ENCODE measurements at places on chromosomes 1 and 21.

DNA sequence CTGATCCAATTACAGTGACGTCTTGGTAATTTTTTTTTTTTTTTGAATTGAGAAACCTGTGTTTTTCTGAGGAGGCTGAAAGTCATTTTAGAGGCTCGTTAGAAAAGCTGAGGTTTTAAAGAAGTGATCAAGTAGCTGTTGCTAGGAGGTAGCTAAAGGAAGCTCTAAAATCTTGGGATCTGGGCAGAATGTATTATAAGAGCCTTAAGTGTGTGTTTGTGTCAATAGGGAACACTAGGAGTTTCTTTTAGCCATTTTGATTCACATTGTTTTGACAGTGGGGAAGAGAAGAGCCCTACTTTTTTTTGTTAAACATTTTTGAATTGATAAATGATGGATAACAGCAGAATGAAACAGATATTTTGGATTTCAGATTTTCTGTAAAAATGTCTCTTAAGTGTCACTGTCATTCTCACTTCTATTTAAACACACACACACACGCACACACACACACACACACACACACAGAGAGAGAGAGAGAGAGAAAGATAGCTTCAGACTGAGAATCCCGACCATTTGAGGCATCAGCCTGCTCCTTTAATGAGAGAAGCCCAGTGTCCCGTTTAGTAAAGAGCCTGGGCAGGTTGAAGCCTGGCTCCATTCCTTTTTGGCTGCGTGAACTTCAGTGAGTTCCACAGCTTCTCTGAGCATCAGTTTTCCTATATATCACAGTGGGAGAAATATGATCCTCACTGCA is 79.1 kb upstream of the GPR88 start:
- no peak for DNase-seq
- no peaks in the 10 kb centered on the region for H3K27me3 ChIP-seq
- peaks cover 2% of the 10 kb centered on the region for H3K36me3 ChIP-seq
- H3K4me3 ChIP-seq: no peak overlapping the region
- H3K4me1 ChIP-seq: peaks cover 15% of the 10 kb centered on the region
- H3K27ac ChIP-seq: no peak overlapping the region

DNA sequence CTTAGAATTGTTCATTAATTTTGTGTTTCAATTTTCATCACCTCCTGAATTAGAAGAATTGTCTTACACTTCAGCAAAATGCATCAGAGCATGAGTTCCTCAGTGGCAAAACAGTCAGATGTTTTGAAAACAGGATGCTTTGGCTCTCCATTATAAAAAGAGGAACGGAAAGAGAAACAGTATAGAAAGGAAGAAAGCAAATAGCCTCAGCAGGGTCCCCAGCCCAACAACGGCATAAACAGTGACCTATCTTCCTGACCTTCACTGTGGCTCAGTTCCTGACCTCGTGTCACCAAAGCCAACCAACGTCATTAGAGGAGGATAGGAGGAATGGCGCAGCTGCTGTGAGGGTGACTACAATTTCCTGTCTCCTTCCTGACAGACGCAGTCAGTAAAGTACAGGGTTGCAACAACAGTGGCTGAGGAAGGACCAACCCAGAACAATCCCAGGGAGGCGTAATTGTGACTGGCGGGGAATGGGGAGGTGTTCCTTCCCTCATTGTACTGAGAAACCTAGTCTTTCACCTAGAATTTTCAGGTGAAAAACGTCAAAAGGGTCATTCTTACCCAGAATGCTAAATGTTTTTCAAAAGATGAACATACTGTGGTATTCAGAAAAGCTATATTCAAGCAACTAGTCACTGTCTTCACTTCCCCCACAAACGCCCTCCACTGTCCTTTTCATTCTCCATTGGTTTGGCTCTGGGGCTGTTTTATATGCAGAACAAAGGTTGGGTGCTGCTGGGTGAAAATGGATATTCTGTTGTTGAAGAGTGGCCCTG is 197.9 kb upstream of the SGIP1 start:
- no peak overlapping the region for H3K27ac ChIP-seq
- peaks cover 13% of the 10 kb centered on the region for H3K4me1 ChIP-seq
- H3K36me3 ChIP-seq: no peaks in the 10 kb centered on the region
- H3K27me3 ChIP-seq: peaks cover 43% of the 10 kb centered on the region
- no peak for DNase-seq

DNA sequence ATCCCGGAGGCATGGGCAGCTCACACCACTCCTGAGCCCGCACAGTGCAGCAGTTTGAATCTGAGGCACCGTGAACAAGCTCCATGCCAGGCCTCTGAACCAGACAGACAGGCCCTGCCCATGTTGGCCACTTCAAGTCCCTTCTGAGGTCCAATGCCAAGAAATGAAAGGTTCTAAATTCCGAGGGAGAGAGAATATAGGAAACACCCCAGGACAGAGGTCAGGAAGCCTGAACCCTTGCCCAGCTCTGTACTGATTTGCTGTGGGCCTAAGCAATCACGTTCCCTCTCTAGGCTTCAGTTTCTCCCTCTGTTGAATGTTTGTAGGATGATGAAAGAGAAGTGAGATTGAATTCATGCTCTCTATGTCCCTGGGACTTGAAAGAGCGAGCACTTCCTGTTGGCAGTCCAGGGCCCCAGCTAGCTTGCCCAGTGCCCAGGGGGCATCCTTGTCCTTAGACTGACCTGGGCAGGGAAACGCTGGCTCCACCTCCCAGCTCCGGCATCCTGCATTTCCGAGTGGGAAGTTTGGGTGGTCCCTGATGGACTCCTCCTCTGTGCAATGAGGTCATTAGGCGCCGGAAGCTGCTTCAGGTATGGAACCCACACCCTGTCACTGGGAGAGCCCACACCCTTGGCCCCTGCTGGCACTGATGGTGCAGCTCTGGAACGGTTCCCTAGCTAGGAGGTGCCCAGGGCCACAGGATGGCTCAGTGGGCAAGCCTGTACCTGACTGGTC is 242.4 kb upstream of the TMEM51 start:
- H3K4me1 ChIP-seq: peaks cover 6% of the 10 kb centered on the region
- no peak overlapping the region for H3K27ac ChIP-seq
- no peaks in the 10 kb centered on the region for H3K27me3 ChIP-seq
- no peak overlapping the region for H3K4me3 ChIP-seq
- no peak for DNase-seq
- H3K36me3 ChIP-seq: no peaks in the 10 kb centered on the region

- no peaks in the 10 kb centered on the region for H3K36me3 ChIP-seq
- peaks cover 5% of the 10 kb centered on the region for H3K4me1 ChIP-seq
- DNase-seq: no peak
- peaks cover 11% of the 10 kb centered on the region for H3K27me3 ChIP-seq
Observed at GRCh38 chr1:14064649-14065442, 364.9 kb downstream of the PRDM2 start.

DNA sequence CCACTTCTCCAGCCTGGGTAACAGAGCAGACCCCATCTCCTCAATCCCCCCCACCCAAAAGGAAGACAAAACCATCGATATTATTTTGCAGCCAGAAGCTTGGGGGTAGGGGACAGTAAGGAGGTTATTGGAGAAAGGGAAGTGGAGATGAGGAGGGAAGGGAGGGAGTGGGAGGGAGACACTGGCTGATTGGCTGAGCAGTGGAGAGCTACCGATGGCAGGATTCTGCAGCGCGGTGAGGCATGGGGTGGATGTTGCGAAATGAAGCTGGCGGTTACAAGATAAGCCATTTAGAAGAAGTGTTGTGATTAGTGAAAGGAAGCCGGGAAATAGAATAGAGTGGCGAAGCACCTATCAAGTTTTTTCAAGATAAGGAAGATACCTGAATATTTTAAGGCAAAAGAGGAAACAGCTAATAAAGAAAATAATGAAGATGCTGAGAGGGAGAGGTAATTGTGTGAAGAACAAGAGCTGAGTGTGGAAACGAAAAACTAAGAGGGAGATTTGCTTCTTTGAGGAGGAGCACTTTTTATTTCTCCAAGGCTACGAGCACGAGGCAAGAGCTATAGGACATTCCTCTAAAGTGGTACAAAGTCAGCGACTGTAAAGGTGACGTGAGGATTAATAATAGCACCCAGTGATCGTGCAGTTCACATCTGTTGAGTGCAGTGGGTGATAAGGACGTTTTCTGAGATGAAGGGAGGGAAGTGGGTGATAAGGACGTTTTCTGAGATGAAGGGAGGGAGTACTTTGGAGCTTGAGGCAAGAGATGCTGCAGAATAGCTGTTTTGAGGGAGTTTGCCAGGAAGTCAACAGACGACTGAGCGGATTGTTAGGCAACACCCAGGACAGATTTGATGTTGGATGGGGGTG is 103.2 kb upstream of the KIF26B start:
- H3K27ac ChIP-seq: no peak overlapping the region
- peaks cover 21% of the 10 kb centered on the region for H3K4me1 ChIP-seq
- H3K4me3 ChIP-seq: no peak overlapping the region
- no peak for DNase-seq
- peaks cover 10% of the 10 kb centered on the region for H3K27me3 ChIP-seq
